ENCODE measurements at places on chromosomes 12 and 14.

- no peak for DNase-seq
Measured at GRCh38 chr14:103194256-103195045, 71.2 kb downstream of the TNFAIP2 start.

GRCh38 chr12:14846876-14847580 is 3.7 kb upstream of the ART4 start:
- DNase-seq, result no peak

DNA sequence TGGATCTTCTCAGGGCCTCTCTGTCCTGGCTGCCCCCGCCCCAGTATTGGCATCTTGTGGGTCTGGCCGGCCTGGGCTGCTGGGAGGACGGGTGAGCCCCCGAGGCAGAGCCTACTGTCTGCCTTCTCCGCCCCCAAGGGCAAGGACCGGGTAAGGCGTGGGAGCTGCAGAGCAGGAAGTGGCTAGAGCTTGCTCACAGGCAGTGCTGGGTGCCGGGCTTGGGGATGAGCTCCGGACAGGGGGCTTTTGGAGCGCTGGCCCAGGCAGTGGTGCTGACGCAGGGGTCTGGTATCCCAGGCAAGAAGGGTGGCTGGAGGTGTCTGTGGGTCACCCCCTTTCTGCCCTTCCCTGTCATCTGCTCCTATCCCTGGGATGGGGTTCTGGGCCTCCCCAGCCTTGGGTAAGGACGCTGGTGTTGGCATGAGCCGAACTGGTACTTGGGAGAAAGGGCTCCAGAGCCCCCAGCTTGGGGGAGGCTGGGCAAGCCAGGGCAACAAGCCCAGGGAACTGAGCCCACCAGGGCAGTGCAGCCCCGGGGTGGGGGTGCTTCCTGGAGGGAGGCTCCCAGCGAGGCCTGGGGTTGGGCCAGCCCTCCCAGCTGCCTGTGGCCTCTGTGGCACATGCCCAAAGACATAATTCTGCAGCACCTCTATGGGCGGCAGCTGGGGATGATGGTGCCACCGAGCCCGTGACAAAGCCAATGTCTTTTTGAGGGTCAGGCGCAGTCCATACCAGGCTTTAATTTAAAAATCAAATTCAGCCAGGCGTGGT is 126.3 kb downstream of the KIF26A start:
- DNase-seq, result no peak

DNA sequence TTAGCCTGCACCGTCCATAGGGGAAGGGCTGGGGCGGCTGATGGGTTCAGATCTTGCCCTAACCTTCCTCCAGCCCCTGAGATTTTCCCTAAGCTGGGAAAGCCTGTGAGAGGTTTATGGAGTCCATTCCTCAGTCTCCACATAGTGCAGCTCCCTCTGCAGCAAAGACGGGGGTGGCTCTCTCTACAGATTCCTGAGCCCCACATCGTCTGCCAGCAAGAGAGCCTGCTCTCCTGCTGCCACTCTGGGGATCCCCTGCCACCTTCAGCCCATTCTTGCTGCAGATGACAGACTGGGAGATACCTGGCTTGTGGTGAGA is 3.1 kb downstream of the SMIM41 start:
- no peak for DNase-seq

DNA sequence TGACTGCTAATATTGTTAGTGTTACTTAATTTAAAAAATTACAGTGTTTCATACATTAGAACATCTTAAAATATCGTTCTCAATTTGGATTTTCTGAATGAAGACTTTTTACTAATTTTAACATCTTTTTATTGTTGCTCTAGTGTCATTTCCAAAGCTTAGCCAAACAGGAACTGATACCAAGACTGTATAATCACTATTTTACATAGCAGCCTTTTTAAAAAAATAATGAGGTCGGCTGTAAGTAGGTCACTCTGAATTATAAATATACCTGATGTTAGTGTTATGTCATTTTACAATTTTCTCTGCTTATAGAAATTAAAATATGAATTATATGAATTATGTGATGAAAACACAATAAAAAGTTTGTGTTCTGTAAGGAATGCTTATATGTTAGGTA is 321.5 kb downstream of the TMEM117 start:
- DNase-seq, result no peak

GRCh38 chr14:37721976-37722659 is 126.7 kb downstream of the TTC6 start:
- no peak for DNase-seq

DNA sequence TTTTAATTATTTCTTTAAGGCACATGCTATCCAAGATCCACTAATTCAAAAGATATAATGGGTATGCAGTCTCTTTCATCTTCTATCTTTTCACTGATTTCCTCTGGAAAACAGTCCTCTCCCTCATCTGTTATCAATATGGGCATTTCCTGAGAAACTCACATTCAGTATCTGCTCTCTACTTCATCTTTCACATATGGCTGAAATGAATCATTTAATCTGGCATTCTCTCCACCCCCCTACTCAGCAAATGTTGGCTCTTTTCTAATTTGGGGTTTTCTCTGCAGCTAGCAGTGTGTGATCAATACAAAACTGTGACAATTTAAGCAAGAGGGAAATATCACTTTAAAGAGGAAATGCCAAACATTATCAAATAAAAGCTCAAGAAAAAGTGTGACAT is 157.1 kb upstream of the TMTC1 start:
- DNase-seq, result no peak

- DNase-seq, result no peak
Measured at GRCh38 chr12:26768611-26769603, 64.1 kb downstream of the ITPR2 start.

DNA sequence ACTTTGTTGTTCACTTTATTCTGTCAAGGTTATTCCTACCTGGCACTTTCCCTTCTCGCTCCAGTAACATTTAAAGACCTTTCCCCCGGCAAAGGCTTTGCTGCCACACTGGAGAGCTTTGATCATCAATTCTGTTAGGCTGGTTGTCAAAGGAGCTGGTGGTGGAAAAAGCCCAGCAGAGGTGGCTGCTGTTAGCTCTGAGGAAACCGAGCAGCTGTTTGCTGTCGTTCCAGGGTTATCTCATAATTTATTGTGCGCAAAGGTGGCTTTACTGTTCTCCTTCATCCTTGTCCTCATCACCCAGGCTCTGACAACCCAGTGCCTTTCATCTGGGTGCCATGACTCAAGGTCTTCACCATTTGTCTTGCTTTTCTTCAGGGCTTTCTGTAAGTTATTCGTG is 38.2 kb upstream of the CRADD start:
- no peak for DNase-seq

DNA sequence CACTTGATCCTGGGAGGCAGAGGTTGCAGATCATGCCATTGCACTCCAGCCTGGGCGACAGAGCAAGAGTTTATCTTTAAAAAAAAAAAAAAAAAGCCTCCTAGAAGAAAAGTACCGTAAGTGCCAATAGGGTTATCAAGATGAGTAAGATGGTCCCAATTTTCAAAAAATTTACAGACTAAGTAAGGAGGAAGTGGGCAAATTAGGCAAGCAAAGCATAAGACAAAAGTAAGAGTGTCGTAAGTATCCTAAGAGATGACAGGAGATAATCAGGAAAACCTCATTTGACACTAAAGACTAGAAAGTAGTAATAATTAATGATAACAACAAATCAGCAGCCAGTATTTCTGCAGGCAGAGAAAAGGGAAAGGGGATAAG is 12.2 kb downstream of the PYM1 start:
- no peak for DNase-seq

DNA sequence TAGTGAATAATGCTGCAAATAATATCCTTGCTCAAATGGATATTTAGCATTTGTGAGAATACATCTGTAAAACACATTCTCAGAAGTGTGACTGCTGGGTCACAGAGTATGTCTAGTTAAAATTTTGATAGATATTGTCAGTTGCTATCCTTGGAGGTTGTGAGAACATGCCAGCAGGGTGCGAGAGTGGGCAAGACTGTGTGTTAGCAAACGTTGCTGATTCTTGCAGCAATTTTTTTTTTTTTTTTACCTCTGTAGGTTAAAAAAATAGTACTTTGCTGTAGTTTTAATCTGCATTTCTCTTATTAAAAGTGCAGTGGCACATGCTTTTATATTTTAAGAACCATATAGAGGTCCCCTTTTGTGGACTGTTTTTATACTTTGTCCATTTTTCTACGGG is 4.5 kb upstream of the NYNRIN start:
- DNase-seq, result no peak

- DNase-seq, result no peak
Measured at GRCh38 chr12:113007166-113007565, 28.8 kb downstream of the OAS2 start.

DNA sequence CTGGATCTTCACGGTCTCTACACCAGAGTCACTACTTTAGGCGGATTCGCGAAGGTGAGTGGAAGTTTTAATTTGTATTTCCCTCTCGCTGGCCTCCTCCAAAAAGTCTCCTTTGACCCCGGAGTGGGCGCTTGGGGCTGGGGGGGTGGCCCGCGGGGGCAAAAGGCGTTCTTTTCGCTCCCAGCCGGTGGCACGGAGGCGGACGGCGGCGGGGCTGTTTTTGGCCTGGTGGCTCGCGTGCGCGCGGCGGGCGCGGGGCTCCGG is 510 bp downstream of the ARID2 start:
- DNase-seq, result no peak

- DNase-seq, result no peak
Measured at GRCh38 chr12:6234214-6234613, 34.0 kb downstream of the CD9 start.

DNA sequence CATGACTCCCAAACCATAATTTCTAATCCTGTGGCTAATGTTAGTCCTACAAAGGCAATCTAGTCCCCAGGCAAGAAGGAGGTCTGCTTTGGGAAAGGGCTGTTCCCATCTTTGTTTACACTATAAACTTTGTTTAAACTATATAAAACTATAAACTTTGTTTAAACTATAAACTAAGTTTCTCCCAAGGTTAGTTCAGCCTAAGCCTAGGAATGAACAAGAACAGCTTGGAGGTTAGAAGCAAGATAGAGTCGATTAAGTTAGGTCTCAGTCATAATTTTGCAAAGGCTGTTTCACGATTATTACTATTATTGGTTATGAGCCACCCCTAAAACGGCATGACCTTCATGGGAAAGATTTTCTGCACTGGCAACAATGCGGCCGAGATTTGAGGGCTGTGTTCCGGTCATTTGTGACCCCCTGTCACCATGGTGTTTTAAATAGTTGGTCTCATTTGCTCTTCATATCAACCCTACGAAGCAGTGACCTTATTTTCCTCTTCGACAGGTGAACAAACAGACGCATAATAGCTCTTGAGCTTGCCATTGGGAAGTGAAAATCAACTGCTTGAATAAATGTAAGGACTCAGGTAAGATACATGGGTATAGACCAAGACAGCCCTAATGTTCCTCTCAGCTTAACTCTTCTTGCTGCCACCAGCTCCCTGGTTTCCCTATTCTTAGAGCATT is 322.6 kb upstream of the TMEM132C start:
- DNase-seq, result no peak

DNA sequence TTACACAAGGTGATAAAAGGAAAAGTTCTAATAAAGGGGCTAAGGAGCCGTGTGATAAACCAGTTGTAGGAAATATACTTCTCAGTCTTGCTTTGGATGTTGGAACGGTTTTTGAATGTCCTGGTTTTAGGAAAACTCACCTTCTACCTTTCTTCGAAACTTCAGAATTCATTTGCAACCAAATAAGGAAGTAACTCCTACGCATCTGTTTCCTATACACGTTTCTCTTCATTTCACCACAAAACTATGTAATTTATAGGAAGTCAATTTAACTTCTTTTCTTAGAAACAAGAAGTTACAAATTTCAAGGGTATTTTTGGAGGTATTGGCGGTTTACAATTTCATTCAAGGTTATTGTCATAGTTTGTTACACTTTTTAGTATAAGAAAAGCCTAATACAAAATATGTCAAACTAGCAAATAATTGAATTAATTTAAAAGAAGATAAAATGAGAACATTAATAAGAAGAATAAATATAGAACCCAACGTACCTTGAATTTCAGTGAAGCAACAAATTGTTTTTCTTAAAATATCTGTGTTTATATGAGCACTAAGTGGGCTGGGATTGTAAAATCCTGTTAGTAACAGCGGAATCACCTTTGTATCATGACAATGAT is 33.2 kb upstream of the CD69 start:
- DNase-seq, result no peak

DNA sequence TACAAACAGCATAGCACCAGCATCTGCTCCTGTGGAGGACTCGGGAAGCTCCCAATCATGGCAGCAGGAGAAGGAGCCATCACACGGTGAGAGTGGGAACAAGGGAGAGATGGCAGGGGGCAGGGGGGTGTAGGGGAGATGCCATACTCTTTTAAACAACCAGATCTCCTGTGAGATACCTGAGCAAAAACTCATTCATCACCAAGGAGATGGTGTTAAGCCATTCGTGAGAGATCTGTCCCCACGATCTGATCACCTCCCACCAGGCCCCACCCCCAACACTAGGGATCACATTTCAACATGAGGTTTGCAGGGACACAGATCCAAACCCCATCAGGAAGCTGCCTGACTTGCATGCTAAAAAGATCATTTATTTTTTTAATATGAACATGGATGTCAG is 499.3 kb downstream of the TMEM132D start:
- DNase-seq, result no peak

DNA sequence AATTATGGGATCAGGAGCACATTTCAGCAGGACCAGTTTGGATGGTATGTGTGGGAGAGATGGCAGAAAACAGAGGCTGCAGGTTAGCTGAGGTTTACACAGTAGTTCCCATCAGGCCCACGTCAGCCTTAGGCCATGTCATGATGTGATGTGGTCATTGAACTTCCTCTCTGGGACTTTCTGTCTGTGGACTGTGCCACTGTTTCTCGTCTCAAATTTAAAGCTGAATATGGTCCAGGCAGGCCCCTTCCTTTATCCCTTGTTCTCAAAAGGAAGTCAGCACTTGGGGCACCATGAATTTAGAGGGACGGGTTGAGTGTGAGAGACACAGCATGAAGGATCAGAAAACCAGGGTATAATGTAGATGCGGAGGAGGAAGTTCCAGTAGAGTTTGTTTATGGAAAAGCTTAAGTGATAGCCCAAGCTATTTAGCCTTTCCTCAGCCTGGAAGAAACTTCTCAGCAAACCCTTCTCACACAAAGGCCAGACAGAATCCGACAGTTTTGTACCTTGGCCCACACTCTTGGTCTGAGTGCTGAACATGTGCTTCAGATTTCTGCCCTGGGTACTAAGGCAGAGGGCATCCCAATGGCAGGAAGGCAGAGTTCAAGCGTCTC is 3.6 kb upstream of the IGFBP6 start:
- no peak for DNase-seq

GRCh38 chr14:92678766-92679165 is 69.7 kb downstream of the LGMN start:
- no peak for DNase-seq

DNA sequence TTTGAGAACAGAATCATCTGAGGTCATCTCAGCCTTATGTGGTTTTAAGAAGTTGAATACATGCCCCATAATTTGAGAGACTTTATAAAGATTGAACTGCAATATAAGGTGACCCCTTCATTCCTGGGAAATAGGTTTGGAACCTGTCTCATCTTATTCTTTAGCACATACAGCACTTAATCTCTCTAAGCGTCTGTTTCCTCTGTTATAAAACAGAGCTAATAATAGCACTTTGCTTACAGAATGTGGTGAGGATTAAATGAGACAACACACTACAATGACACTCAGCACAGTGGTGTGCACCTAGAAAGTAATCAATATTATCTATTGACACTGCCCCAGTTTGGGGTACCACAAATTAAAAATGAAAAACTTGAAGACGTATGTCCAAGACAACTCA is 102.1 kb downstream of the DUSP6 start:
- DNase-seq, result no peak

Data from CD4-positive, alpha-beta T cell treated with Interferon alpha-2 for 1 hour (primary cell).